Naive thymus-derived CD4-positive, alpha-beta T cell (primary cell): ENCODE measurements at places on chromosomes 4 and X.

DNA sequence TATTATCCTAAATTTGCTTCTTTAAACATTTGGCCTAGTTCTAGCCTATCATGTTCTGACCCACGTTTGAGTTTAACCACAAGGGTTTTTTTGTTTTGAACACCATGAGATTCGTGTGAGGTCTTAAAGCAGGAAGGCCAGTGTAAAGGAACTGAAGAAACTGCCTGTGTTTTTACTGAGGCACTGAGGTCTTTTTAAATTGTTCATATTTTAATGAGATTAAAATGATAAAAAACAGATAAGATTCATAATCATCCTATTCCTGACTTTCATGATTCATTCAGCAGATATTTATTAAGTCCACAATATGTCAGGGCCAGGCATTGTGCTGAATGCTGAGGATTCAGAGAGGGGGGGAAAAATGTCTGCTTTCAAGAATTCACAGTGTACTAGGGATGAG, 3.2 kb downstream of the RPS6KA3 start:
- DNase-seq, result peak; percentile 19

- DNase-seq, result no peak
Observed at GRCh38 chr4:74930162-74930561, 2.8 kb upstream of the PARM1 start.

- no peak for DNase-seq
Observed at GRCh38 chrX:153878969-153879653, 6.9 kb downstream of the L1CAM start.

GRCh38 chrX:133493366-133493765, 78.1 kb upstream of the GPC4 start:
- no peak for DNase-seq

DNA sequence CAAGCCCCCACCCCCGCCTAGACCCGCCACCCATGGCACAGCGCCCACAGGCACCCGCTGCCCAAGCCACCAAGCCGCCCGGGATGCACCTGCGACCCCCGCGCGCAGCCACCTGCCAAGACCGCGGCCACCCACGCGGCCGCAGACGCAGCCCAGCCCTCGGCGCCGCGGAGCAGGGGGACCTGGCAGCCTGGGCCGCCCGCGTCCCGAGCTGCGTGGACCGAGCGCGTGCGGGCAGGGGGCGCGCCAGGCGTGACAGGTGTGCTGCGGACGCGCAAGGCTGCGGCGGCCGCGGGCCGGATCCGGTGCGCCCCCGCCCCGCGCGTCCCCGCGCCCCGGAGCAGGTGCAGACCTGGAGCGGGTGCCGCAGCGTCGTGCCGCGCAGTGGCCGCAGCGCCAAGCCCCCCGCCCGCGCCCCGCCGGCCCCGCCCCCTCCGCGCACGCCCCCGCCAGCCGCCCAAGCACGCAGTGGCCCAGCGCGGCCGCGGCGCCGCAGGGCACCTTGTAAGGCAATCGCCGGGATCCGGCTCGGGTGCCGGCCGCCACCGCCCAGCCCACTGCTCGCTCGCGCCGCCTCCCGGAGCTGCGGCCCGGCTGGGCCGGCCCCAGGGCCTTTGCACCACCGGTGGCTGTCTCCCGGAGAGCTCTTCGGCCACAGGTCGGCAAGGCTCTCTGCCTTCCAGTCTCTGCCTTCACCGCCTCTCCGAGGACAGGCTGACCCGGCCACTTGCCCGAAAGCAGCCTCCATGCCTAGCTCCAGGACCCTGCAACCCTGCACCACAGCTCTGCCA, at the start of gene PNCK:
Gene PNCK, minus strand, starts transcription at position 386 of the 791 bp plus-strand sequence. CDS start 737 bp downstream, outside the sequence.
- DNase-seq, result no peak

DNA sequence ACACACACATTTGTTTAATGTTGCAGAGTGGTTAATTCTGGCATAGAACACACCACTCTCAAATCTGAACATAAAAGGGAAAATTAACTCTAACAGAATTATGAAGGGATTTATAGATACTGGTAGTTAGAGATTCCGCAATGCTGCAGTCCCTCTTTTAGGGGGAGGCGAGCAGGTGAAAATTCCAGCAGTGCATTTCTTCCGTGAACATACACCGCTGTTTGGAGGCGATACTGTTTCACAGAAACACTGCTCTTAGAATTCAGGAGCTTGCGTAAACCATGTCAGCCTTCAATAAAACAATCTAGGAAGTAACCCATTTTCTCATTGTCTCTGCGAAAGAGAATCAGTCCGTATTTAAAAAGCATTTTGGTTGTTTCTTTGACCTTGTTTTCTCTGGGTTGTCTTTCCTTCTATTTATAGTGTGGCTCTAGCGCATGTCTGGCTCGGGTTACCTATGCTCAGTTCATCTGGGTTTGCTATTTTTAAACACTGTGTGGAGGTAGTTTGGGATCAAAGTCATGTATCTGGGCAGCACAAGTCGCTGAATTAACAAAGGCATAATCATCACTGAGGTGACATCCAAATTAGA, 90.4 kb downstream of the GPAT3 start:
- DNase-seq, result no peak

DNA sequence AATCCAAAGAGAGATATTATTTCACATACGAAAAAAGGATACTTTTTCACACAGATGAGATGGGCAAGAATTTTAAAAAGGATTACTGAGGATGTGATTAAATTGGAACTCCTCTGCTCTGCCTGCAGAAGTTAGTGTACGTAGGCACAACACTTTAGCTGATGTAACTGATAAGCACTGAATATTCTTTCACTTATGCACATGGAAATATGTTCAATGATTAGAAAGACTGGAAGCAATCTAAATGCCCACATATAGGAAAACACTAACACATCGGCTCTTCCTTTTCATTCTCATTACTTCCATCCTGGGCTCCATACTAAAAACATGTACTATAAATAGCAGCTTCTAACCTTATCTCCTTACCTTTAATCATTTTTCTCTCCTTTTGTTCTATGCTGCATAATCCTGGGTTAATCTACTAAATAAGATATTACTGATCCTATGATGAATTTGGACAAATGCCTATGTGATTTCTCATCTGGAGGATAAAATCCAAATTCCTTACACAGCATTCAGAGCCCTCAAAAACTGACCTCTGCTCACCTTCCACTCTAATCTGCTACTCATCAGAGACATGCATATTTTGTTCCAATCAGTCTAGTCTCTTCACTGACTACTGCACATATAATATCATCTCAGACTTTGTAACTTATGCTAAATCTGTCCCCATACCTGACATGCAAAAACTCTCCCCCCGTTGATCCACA, 197.8 kb downstream of the PDGFC start:
- no peak for DNase-seq

DNA sequence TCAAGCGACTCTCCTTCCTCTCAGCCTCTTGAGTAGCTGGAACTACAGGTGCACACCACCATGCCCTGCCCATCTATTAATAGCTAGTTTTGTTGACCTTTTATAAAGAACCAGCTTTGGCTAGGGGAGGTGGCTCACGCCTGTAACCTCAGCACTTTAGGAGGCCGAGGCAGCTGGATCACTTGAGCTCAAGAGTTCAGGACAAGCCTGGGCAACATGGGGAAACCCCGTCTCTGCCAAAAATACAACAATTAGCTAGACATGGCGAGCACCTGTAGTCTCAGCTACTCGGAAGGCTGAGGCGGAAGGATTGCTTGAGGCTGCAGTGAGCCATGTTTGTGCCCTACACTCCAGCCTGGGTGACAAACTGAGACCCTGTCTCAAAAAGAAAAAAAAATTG, 2.7 kb downstream of the TKTL1 start:
- DNase-seq, result no peak

DNA sequence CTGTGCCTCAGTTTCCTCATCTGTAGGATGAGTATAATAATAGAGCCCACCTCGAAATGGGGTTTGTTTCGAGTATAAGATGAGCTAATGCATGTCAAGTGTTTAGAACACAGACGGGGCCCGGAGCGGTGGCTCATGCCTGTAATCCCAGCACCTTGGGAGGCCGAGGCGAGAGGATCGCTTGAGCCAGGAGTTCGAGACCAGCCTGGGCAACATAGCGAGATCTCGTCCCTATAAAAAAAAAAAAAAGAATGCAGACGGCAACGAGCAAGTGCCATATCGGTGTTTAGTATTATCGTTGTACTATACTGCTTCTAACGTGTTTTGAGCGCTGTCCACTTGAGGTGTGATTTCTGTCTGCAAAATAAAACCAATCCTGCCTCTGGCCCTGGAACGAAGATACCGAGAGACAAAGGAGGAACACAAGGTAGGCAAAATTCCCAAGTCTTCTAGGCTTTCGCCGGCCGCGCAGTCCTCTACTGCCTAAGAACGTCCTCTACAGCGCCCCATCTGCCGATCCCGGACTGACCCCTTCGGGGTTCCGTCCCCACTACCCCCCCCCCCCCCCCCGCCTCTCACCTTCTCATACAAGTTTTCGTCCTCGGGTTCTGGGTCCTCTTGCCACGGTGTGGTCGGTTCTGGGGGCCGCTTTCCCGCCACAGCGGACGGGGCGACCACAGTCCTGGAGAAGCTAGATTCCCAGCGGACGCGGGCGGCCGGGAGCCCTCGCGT, 442 bp downstream of the NDUFB11 start:
- DNase-seq, result no peak

- no peak for DNase-seq
Observed at GRCh38 chr4:118727360-118727759, 42.2 kb downstream of the METTL14 start.

GRCh38 chr4:173240696-173241095, 72.1 kb downstream of the GALNT7 start:
- DNase-seq, result no peak

DNA sequence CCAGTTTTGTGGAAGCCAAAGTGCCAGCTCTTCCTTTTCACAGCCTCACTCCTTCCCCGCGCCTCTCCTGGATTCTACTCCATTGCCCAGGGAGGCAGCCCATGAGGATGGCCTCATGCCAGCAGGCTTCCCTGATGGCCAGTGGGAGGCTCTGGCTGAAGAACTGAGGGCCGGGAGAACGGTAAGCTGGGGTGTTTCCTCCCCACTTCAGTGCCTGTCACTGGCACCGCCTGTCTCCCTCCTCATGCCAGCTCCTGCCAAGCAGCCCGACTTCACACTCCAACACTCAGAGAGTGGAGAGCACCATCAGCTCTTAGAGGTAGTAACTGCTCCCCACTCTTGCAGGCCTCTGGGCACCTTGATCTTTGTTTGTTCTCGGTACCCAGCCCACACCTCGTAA, 46.9 kb upstream of the STIM2 start:
- DNase-seq, result no peak

GRCh38 chr4:153485860-153486259, 19.7 kb downstream of the TMEM131L start:
- DNase-seq, result no peak

GRCh38 chrX:6821730-6822129, 286.8 kb upstream of the VCX3A start:
- no peak for DNase-seq

DNA sequence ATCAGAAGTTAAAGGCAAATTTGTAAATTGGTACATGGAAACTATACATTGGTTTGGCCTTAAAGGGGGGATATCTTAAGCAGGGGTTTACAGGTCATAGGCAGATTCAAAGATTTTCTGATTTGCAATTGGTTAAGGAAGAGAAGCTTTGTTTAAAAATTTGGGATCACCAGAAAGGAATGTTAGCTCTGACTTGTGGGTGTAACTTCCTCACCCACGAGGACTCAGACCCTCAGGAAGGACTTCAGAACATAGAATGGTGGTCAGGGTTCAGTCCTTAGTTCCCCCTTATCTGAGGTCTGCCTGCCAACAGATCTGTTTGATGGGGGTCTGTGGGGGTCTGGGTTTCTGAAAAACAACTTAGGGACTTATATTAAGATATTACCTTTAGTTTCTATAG, 427.4 kb upstream of the DIPK2B start:
- no peak for DNase-seq

DNA sequence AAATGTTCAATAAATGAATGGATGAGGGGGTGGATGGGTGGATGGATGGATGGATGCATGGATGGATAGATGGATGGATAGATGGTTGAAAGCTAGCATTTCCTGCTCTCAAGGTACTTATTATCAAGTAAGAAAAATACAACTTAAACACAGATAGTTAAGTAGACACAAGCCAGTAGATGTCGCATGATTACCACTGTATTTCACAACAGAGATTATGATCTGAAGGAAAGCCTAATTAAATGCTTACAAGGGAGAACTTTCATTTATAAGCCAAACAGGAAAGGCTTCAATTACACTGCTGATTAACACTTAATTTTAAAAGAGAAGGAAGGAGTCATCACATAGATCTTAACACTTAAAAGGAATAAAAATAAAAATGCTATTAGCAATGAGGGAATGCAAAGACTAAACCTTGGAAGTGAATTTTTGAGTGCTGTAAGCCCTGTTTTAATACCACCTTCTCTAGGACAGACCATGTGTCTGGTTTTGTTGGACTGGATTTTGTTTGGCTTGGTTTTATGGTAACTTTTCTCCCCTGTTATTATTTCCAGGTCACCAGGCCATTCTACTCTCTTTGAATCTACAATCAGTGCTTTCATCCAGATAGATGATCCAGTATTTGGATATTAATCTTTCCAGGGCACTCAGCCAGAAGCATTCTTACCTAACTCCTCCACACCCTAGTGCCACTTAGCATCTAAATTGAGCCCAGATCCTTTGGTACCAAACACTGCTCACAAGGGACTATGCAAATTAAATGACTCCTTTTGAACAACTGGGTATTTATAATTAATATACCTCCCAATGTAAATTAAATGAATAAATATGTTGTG, 75.5 kb upstream of the SLC39A8 start:
- DNase-seq, result no peak

- no peak for DNase-seq
Observed at GRCh38 chr4:74042681-74043080, 4.2 kb upstream of the CXCL3 start.

DNA sequence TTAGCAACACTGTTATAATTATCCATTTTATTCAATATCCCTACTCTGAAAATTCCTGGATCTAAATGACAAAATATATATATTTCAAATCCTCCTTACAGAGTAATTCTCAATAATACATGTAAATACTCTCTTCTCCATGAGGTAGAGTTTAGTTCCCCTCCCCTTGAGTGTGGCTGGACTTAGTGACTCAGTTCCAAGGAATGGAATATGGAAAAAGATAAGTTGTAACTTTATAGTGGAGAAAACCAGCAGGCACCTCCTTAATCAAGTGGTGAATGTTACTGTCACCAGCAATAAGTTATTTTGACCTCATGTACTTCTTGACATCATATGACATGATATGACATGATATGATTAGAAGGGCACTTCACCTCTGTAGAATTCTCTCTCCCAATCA, 302.0 kb downstream of the RAB28 start:
- DNase-seq, result no peak

- no peak for DNase-seq
Observed at GRCh38 chr4:141642711-141643110, 6.3 kb downstream of the IL15 start.
